ENCODE measurements at places on chromosomes 1 and 21.

DNA sequence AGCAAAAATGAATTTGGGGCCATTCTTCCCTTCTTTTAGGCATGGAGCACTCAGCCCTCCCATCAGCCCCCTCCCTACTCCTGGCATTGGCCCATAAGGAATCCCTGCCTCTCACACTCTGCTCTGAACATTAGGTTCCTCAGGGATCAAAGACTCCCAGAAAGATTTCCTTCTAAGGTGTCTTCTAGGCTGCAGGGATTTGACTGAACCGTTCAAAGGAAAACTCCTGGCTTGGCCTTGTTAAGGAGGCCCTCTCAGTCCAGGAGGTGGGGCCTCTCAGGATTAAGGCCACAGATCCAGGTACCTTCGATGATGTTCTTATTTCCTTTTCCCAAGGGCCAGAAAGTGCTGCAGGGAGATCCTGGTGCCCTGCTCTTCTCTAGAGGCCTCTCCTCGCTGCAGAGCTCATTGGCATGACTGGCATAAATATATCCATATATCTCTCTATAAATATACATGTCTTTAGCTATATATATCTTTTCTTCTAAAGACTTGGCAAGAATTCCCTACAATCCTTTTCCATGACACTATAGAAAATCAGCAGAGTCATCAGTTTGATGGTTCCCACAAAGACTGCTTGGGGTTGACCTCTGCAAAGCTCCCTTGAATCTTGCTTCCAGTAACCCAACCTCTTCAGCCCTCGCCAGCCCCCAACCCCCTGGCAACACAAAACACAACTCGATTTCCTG lies 59.1 kb downstream of the PLXNA2 start:
- DNase-seq = no peak

DNA sequence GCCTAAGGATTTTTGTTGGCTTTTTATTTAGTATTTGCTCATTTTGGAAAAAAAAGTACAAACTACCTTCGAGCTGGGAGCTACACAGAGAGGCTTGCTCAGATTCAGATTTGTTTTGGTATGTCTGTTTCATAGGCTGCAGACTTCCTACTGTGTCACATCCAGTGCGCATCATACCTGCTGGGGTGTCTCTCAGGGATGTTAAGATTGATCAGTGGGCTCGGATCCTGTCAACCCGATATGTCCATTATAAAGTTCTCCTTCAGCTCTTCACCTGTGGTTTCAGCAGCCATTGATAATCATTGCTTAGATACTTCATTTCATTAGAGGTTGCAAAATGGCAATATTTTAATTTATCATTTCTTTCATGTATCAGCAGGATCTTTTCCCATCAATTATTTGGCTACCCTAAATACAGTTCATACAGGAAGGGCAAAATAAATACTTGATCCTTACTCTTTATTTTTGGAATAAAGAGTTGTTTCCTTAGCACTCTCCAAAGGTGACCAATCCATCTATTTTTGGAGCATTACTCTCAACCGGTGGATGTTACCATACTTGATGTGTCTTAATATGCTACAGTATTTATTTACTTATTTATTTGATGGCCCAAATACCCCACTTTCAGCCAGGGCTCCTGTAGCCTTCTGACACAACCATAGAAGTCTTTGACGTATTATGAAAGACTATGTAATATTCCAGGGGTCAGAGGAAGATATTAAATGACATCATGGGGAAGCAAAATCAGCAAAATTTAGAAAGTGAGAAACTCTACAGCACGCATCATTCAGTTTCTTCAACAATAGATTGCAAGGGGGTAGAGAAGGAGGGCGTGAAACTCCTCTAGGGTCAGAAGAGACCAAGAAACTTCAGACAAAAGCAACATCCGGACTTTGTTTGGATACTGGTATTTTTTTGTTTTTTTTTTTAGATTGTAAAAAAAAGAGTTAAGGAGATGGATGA lies 55.3 kb upstream of the HNRNPU start:
- no peak for DNase-seq

GRCh38 chr21:14901482-14901958 lies 163.3 kb downstream of the NRIP1 start:
- no peak for DNase-seq

DNA sequence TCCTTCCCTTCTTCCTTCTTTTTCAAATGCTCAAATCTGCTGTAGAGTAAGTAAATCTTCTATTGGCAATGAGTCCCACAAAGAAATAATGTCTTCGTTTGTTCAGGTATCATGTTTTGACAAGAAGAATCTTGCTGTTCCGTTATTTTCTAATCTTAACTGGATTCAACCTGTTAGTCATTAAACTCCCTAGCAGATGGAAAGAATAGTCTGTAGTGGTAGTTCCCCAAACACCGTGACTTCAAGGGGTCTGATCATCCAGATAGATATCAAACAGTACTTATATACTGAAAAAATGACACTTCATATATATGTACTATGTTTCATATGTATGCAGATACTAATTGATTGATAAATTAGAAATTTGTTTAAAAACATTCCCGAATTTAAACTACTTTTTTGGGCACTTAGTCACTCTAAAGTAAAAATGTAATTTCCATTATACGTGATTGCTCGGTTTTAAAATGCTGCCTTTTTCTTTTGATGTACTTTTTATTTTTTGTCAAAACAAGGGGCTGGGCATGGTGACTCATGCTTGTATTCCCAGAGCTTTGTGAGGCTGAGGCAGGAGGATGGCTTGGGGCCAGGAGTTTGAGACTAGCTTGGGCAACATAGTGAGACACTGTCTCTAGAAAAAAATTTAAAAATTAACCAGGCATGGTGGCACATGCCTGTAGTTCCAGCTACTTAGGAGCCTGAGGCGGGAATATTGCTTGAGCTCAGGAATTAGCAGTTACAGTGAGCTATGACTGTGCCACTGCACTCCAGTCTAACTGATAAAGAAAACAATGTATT lies 335.7 kb upstream of the SNX7 start:
- DNase-seq = no peak

DNA sequence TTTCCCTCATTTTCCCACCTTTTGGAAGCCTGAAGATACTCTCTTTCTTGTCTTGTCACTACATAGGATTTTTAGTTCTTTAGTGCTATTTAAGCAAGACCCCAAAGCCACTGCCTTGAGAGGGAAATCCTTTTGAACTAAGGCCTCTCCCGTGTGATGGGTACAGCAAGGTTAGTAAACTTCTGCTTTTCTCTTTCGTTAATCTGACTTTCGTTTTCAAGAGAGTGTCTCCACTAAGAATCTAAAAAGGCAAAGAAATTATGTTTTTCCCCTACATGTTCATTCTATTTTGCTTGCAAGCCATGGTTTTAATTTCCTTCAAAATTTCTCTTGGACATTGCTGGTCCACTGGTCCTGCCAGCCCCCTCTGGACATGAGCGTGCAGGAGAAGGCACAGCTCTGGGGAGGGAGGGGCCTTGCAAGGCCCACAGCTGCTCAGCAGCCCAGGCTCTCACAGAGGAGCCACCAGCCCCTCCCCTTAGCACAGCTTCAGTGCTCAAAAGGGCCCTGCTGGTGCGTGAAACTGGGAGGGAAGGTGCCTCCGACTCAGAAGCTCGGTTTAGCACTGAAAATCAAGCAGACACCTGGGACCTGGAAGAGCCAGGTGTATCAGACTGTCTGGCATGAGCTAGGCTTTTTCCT lies 210.9 kb upstream of the GALNT2 start:
- no peak for DNase-seq

DNA sequence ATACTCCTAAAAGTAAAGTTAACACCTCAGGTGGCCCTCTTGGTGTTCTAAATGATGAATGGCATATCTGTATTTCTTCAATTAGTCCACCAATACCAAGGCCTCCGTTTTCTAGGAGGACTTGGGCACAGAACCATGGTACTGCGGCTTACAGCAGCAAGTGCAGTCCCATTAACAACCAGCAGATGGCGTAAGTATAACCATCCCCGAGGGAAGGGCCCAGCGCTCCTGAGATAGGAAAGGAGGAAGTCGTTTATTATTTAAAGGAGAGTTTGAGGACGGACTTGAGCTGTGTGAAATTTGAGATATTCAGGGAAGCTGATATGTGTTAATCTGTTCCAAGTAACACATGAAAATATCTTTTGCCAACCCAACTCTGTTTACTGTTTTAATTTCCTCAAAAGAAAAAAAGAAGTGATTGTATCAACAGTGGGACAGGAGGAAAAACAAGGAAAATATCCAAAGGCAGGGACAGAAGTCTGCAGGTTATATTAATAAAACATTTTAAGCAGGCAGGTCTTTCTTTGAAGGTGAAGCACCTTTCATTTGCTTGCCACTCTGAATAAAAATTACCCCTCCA lies 37.7 kb upstream of the KCNJ15 start:
- DNase-seq = peak; percentile 53

GRCh38 chr1:156389311-156389710 lies 20.3 kb downstream of the RHBG start:
- DNase-seq = no peak

- DNase-seq = no peak
Measured at GRCh38 chr1:45503462-45504360, 3.6 kb downstream of the MMACHC start.

- DNase-seq = no peak
Measured at GRCh38 chr1:172679000-172679772, 20.3 kb downstream of the FASLG start.

- no peak for DNase-seq
Measured at GRCh38 chr1:39822146-39822545, 33.5 kb upstream of the BMP8B start.

DNA sequence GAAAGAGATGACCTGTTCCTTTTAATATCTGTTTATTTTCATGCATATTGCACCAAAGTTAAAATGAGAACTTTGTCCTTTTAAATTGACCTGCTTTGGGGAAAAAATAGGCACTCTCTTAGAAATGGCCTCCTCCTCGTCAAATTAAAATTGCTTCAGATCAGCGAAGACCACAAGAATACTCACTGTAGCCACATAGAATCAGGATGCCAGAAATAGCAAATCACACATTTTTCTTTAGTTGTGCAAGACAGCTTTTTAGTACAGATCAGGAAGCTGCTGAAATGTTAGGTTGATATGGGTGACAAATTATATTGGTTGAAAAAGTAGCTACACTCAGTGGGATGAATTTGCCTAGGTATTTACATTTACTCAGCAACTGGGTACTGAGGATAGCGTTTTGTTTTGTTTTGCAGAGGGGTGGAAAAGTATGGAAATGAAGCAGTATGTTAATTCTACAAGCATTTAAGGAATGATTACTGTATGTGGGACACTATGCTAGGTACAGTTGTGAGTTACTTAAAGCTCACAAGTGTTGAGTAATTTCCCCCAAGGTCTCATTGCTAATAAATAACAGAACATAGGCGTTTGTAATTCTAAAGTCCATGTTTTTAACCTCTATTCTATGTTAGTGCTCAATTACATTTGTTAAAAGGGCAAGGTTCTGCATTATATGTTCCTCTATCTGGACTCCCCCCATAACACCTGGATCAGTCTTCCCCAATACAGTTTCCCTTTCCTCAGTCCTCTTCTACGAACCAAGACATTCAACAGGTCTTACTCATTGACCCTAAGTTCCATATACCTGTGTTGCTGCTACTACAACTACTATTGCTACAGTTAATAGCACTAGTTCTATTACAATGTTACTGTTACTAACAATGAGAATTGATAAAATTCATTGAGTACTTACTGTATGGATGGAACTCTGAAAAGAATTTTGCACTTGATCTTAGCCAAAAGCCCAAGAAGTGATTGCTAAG lies 99.4 kb upstream of the S1PR1 start:
- no peak for DNase-seq

- DNase-seq = no peak
Measured at GRCh38 chr1:47705517-47706130, 267.8 kb downstream of the FOXD2 start.

DNA sequence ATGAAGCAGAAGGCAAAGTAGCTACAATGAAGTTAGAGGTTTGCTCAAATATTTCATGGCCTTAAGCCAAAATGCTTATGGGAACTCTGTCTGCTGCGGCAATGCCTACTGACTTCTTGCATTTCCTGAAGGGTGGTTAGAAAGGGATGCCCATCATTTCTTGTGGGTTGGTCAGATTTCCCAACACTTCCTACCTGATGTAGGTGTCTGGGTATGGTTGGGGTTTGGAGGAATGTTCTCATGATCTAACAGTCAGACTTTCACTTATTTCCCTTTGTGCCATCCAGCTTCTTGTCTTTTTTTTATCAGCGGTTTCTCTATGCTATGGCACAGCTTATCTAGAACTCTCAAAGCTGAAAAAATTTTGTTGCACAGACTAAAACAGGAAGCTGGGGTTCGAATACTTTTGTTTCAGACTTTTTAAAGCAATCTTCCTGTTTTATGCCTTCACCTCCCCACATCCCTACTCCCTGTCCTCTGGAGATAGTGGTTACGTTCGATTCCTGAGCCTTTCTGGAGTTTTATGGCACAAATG lies 307.7 kb downstream of the USP25 start:
- DNase-seq = no peak

DNA sequence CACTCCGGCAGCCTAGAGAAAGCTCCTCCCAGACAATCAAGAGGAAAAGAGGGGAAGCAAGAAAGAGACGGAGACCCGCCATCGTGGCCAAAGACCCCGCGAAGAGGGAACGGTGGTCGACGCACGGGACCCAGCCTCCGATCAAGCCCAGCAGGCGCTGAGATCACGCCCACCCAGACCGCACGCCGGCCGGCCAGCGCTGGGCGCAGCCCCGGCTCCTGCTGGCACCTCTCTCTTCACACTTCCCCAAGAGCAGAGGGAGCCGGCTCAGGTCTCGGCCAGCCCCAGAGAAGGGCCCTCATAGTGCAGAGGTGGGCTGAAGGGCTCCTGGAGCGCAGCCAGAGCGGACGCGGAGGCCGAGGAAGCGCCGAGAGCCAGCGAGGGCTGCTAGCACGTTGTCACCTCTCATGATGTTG lies 918.4 kb upstream of the ADAMTS5 start:
- no peak for DNase-seq

- DNase-seq = peak; percentile 11
Measured at GRCh38 chr1:61083013-61083806, 849 bp downstream of the NFIA start.

DNA sequence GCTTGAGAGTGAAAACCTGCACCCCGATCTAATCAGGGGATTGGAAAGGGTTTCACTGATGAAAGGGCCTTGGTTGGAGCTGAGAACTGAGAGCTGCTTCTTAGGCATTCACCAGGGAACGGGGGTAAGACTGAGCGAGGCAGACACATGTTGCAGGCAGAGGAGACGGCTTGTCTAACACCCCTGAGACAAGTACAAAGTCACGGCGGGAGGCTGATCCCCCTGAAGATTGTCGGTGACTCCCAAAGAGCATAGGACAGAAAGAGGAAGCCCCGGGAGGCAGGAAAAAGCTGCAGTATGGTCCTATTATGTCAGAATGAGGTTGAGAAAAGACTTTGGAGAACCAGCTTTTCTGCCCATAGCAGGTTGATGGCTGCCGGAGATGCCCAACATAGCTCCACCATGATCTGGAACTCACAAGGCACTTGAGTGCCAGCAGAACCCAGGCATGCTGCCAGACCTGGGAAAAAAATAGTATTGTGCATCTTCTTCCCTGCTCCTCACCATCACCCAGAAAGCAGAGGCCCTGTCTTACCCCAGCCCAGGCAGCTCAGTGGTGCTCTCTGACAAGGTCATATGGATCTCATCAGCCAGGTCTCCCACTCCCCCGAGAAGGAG lies 463.9 kb upstream of the PROX1 start:
- DNase-seq = no peak

GRCh38 chr1:5938101-5938646 lies 54.1 kb downstream of the NPHP4 start:
- no peak for DNase-seq

All from T-helper 9 cell (primary cell).